ENCODE measurements at places on chromosomes 6 and 20.

DNA sequence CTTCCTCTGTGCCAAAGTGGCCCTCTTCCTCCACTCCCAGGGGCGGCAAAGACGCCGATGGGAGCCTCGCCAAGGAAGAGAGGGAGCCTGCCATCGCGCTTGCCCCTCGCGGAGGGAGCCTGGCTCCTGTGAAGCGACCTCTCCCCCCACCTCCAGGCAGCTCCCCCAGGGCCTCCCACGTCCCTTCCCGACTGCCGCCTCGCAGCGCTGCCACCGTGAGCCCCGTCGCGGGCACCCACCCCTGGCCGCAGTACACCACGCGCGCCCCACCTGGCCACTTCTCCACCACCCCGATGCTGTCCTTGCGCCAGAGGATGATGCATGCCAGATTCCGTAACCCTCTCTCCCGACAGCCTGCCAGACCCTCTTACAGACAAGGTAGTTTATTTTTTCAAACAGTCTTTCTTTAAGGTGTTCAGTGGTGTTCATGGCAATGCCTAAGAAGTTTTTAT, 64.9 kb downstream of the FNDC1 start:
- DNase-seq: no peak

- DNase-seq: no peak
Measured at GRCh38 chr6:117233145-117233544, 32.2 kb upstream of the VGLL2 start.

DNA sequence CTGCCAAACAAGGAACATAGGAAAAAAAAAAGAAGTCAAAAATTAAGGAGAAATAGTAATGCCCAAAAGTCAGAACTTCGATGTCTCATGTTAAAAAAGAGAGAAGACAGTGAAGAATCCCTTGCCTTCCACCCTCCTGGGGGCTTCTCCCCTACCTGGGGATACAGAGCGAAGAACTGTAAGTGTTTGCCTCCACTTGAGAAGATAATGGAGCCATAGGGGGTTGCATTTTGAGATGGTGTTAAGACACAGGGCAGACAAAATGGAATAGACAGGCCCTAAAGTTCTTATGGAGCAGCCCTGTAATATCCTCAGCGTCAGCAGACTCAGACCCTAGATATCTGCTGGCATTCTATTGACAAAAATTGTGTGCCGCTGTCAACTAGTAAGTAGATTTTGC, 222.2 kb upstream of the MAP3K7 start:
- no peak for DNase-seq

- DNase-seq: no peak
Measured at GRCh38 chr6:43434001-43434840, 6.9 kb downstream of the ABCC10 start.

DNA sequence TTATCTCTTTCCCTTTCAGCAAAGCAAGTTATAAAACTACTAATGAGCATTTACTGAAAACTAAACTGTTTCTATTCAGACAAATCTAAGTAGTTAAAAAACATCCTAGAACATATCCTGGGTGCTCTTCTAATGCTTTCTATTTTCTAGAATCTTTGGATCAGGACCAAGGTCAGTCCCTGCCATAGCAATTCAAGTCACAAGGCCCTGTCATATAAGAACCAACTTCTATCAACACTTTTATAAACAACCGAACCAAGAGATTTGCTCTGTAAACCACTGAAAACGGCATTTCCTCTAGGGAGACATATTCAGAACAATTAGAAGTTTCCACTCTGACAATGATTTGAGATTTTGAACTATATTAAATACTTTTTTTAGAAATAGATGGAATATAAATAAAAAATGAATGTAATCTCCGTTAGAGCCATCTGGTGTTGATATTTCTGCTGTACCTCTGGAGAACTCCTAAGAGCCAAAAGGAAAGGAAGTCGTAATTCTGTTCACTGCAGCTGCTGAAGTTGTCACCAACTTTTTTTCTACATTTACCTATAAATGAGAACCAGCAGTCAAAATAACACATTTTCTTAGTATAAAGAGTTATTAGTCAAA, 51.4 kb upstream of the LGSN start:
- no peak for DNase-seq

DNA sequence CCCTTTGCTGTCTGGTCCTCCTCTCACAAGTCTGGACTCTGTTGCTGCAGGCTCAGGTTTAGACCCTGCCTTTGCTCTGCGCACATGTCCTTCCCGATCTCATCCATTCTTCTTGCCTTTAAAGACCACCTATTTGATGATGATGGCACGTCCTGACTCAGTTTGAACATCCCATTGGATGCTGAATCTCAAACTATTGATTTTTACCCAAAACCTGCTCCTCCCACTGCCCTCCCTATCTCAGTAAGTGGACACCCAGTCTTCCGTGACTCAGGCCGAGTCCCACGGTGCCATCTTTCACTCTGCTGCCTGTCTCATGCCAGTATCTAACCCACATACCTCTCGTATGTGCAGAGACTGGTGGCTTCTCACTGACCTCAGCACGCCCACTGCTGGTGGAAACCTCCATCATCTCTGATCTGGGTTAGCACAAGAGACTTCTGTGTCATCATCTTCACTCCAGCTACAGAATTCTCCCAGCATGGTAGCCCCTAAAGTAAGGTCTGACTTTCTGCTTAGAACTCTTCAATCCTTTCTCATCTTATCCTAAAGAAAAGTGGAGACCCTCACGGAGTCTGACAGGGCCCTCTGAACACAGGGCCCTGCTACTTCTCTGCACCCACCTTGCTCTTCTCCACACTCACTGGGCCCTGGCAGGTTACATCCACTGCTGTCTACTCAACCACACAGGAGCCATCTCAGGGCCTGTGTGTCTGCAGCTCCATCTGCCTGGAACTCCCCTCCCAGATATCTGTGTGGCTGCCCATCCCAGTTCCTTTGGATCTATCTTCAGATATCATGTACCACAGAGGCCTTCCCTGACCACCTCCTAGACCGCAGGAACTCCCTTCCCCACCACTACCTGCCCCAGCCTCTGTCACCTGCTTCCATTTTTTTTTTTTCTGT, 387.1 kb upstream of the AGPAT4 start:
- no peak for DNase-seq

DNA sequence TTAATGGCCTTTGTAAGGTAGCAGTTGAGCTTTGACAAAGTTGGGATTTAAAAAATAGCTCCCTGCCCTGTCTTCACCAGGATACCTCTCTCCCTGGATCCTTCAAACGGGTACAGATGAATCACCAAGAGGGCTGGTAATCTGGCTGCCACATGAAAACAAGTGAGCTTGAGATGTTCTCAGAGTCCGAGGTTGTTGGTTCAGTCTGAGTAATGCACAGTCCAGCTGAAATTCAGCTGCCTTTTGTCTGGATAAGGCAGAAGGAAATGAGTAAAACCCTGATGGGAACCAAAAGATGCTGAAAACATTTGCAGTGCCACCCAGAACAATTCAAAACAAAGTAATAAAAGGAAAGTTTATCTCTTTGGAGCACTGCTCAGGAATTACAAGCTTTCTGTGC, 86.8 kb downstream of the GJA1 start:
- DNase-seq: peak; percentile 86

GRCh38 chr20:62219992-62220665, at the start of gene HRH3:
Gene HRH3, minus strand, starts transcription at chr20:62220278. Its CDS starts 308 bp downstream, at chr20:62219970.
- DNase-seq: no peak

GRCh38 chr6:142935553-142936517, 9.1 kb downstream of the HIVEP2 start:
- no peak for DNase-seq

GRCh38 chr20:57535297-57535696, 10.4 kb upstream of the CTCFL start:
- no peak for DNase-seq

DNA sequence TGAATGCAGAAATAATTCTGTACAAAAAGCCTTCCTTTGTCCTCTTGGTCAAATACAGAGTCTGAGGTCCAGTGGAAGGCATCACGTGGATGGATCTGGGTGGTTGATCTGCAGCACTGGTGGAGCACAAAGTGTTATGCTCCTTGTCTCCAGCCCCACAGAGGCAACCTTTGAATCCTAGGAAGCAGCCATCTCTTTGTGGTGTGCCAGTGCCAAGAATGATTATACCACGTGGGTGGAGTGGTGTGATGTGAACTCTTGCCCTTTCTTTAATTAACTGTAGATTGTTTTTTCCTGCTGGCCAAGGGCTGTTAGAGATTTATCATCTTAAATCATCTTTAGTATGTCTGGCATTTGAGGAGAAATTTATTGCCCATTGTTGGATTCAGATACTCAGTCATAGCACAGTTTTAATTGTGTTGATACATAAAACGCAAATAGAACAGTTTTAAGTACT, 31.1 kb downstream of the NCOA7 start:
- no peak for DNase-seq

GRCh38 chr20:63956664-63957003, 418 bp upstream of the UCKL1 start:
- no peak for DNase-seq

DNA sequence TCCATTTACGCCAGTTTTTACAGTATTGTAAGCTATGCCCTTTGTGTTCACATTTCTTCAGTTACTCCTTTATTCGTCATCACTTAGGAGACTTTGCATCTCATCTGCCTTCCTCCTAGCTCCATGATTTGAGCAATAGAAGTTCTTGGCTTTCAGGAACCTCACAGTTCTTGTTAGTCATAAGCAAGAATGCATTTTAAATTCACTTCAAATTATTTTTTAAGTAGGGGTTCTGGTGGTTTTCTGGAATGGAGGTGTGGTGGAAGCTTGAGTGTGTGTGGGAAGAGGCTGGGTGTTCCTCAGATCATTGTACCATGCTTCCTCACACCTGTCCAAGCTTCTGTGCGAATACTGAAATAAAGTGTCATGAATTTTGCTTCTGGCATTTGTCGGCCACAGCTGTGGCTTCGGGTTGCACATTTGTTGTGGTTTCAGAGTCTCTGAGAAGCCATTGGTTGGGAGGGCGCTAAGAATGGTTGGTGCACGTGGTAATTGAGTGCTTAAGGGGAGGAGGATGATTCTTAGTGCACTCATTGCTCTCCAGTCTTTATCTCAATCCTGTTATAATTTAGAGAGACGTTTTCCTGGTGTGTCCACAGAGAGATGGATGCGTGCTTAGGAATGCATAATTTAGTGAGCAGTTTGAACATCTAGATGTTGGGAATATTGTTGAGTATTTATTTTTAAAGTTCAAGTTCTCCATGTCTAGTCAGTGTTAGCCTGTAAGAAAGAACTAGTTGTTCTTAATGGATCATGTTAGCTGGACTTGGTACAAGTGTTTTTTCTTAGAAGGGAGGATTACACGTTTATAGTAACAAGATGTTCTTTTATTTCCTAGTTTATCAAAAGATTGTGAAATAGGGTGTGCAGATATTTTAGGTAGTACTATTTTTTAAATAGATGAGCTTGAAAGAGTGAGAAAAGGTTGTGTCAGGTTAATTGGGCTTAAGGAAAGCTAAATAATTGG, 31.9 kb downstream of the FOXO3 start:
- DNase-seq: no peak

GRCh38 chr20:38063911-38064530, 30.5 kb downstream of the RPRD1B start:
- DNase-seq: no peak

DNA sequence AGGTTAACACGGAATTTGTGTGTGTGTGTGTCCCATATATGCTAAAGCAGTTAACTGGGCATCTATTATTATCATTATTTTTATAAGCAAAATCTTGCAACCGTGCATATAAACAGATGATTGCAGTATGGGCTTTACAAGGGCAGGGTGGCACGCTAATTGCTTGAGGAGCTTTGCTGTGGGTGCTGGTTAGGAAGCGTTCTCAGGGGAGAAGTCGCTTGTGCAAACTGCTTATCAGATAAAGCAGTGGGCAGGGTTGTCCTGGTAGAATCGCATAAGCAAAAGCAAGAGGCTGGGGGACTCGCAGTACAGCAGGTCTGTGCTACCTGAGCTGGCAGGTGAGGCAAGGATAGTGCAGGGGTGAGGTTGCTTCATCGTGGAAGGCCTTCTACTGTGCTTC, 9.7 kb upstream of the CCN6 start:
- no peak for DNase-seq

DNA sequence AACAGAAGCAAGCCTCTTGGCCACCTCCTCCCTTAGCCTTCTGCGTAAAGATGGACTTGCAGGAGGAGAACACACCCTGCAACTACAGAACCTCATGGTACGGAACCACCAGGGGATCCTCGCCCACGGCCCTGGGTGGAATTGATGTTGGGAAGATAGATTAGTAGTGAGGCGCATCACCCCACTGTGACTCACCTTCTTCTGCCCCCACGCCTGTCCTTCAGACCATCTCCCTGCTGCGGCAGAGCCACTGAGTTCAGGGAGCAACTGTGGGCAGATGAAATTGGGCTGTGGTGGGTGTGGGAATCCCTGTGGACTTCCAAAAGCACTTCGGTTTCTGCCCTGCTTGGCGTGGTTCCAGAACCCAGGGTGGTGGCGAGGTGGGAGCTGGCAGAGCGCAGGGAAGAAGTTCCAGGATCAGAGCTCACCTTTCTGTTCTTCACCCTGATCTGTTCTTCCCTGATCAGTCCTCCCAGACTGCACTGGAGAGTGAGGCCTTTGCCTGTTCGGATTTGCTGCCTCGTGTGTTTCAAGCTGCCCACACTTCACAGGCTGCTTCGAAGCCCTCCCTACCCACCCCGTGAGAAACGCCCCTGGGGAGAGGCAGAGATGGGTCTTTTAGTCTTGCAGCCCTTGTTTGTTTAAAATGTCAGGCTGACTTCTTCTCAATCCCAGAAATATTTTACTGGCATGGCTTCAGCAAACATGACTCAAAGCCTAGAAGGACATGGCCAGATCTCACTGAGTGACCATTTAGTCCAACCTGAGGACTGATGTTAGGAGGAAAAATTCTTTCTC, 92.8 kb upstream of the MLN start:
- DNase-seq: no peak

GRCh38 chr6:145497006-145497405, 238.3 kb downstream of the EPM2A start:
- no peak for DNase-seq

DNA sequence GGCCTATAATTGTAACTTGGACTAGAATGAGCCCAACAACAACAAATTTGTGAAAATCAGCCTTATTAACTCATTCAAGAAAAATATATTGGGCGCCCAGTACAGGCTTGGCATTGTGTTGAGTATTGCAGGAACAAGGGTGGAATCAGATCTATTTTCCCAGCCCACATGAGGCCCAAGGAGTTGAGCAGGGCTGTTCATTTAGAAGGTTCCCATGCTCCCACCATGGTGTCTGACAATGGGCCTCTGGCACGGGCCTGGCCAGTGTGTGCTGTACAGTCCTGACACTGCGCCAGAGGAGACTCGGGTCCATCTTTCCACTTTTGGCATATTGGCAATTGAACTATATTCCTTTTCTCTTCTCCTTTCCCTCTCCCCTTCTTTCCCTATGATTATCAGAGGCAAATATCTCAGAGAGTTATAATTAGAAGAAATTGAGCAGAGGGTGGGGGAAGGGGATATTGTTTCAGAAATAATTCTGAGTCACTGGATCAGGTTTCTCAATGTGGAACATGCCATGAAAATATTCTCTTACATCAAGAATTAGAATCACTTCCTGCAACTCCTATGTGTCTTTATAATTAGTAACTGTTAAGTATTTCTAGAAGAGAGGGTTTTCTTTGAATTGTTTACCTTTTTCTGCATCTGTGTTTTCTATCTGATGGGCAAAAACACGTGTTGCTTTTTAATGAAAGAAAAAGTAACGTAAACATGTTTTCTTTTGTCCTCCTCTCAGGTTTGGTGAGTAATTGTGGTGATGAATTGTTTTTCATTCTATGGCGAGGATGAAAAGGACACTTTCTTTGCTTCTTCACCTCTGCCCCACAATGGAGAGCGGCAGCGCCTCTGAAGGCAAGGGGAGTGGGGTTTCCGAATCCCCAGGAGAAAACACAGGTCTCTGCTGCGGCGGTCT, 209.4 kb downstream of the FOXA2 start:
- no peak for DNase-seq

GRCh38 chr20:23246717-23247664, 103.6 kb upstream of the NXT1 start:
- no peak for DNase-seq
